ENCODE measurements at places on chromosomes 5 and 9.

GRCh38 chr5:177423671-177424070, 2.8 kb upstream of the GRK6 start:
- DNase-seq, result no peak

DNA sequence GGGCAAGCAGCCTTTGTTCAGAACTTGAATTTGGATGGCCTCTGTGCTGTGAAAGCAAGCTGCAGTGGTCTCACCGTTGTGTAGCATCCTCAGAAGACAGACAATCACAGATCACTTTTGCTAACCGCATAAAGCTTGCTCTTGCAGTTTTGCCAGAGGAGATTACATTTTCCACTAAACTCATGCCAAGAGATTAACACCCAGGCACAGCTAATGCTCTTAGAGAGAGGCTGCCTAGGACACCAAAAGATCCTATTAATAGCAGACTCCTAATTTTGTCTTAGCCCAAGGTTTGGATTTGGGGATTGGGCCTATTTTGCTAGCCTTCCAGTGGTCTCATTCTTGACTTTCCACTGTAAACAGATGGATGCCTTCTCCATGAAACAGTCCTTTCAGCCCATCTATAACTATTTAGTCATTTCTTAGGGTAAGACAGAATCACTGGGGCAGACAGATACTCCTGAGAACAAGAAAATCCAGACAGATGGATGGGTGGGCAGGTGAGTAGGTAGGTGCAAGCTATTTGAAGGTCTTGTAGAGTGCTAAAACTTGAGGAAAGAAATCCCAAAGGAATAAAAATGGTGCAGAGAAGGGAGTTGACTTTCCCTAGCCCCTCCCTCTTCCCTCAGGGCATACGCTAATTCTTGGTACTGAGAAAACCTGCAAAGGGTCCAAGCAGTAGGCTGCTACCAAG, 506.2 kb downstream of the SPOCK1 start:
- DNase-seq, result no peak

GRCh38 chr5:168300326-168301182, 9.1 kb downstream of the WWC1 start:
- DNase-seq, result no peak

- DNase-seq, result no peak
Measured at GRCh38 chr9:95182854-95183563, 134.5 kb downstream of the FANCC start.

- DNase-seq, result no peak
Measured at GRCh38 chr9:129084087-129084486, 3.2 kb downstream of the DOLPP1 start.

DNA sequence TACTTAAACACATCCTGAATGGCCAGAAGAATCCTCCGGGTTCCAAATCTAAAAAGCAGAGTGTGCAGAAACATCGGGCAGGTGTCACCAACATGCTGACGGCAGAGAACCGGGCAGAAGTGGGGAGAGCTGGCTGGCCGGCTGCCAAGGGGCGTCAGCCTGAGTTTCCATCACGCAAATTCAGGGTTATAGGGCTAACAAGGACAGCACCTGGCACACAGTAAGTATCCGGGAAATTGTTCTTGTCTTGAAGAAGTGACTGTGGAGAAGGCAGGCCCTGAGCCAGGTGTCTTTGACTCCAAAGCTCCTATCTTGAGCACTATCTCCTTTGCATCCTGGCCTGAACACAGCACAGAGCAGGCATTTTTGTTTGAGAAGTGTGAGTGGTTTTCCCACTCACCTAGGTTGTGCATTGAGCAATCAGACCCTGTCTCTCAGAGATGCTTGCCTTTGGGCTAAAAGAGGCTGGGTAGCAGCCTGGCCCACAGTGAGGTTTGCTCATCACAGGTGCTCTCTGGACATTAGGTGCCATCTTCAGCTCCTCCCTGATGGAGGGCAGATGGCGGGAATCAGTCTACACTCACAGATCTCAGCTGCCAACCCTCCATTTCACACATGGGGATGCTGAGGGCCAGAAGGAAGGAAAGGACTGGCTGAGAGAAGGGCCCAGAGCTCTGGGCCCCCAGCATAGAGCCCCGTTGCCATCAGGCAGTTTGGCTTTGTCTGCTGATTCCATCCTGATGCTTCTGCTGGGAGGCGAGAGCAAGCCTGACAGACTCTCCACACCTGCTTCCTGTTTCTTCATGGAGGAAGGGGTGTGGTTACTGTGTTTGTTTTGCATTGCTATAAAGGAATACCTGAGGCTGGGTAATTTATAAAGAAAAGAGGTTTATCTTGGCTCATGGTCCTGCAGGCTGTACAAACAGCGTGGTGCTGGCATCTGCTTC, 52.8 kb downstream of the WHRN start:
- peak; percentile 22 for DNase-seq

DNA sequence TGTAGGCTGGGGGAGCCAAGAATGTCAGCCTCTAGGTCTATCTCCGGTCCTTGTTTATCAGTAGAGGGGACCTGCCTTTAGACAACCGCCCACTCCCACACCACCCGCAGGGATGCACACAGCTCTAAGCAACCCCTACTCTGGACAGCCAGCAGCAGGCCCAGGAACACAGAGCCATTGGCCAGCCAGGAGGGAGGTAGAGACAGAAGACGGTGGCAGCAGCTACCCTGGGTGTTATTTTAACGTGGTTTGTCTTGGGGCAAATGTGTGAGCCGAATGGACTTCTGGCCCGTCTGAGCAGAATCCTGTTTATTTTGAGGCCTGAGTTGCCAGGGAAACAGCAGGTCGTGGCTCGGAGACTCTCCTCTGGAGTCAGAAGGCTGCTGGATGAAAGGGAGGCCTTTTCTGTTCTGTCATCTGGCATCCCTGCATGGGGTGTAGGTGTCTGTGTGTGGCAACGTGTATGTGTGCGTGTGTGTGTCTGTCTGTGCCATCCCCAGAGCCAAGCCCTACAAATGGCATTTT, 382 bp upstream of the FGF1 start:
- DNase-seq, result no peak

Data from SJCRH30 (cell line).